Endothelial cell of umbilical vein (primary cell): ENCODE measurements at places on chromosomes 6 and 20. TPM values are rescaled to one million over a fixed set of nuclear protein-coding genes. Genes with fewer than 3 reads are reported as not detected.
A peak's percentile ranks its signal among the peaks of the same experiment; 100 is the strongest.

GRCh38 chr6:107495196-107495643, 5.3 kb downstream of the SOBP start:
- peak; percentile 80 for DNase-seq

- DNase-seq: peak; percentile 65
These were observed 55.6 kb downstream of the UTRN start for GRCh38 chr6:144340541-144341371.

DNA sequence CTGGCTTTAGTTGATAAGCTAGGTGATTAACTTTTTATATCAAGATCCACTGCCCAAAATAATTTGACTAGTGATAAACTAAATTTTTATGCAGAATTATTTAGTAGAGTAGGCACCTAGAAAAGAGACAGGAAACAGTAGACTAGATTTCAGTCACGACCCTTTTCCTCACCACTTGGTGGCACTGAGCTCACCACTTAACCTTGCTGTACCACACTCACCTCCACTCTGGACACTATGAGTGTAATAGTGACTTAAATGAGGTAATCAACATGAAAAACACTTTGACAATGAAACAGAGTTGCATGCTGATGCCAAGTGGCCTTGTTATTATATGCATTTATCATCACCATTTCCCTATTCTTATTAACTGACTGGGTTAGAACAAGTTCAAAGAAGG, 730.4 kb downstream of the KIF16B start:
- DNase-seq: no peak

DNA sequence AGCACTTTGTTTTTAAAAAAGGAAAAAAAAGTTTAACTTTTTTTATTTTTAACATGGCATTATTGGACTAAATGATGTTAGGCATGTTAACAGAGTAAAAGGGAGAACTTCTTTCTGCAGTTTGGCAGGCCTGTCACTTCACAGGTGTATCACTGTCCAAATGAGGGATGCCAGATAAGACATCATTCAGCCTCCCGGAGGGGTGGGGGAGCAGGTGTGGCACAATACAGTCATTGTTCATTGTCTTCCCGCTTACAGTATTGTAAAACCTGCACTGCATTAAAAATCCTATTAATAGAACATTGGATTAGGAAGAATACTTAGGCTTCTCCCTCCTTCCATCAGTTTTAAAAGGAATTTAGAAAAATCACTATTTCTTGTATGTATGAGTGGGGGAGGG, 80.7 kb downstream of the CARMIL1 start:
- DNase-seq: no peak

DNA sequence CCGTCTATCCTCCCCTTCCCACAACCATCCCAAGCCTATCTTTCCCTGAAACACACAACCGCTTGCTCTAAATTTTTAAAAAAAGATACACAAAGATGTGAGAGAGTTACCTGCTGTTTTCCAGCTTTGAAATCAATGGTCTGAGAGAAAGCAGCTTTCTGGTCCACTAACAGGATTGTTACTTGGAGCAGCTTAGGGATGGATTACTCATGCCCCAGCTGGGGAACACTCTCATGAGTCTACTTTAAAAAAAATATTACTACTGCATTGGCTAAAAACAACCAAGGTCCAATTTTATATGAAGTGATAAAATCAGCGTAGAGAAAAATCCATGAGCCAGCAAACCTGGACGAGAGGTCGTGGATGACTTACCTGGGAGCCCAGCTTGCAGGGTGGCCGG, 29.6 kb upstream of the FOXC1 start:
- no peak for DNase-seq

GRCh38 chr6:42269553-42269952, 51.9 kb upstream of the MRPS10 start:
- DNase-seq: no peak

GRCh38 chr6:90695316-90695715, 108.4 kb upstream of the MAP3K7 start:
- DNase-seq: no peak

- no peak for DNase-seq
These were observed 176.3 kb downstream of the TBXT start for GRCh38 chr6:165991341-165991740.

DNA sequence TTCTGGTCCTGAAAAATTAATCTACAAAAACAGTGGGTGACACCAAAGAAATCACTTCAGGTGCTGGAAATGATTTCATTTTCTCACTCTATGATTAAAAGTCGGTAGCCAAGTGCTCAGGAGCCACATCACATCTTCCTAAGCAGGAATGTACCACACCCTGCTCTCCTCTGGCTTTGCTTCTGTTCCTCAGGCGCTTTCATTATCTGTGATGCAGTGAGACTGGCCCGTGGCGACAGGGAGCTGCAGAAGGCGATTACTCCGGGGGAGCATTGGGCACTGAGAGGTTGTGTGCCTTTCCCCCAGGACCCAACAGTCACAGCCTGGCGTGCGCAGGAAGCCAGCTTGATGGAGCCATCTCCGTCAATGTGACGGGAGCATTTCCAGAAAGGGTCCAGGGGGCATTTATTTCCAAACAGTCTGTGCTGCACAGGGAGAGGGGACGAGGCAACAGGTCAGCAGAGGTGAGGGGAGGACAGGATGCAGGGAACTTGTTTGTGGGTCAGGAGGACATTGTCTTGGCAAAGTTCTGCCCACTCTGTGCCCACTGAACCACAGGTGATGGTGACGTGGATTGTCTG, 5.6 kb upstream of the ZNF831 start:
- DNase-seq: no peak

- no peak for DNase-seq
These were observed 15.8 kb downstream of the ANKRD60 start for GRCh38 chr20:58212636-58213035.

GRCh38 chr20:55472704-55473103, 532.6 kb downstream of the CBLN4 start:
- no peak for DNase-seq

- DNase-seq: no peak
These were observed 274.1 kb upstream of the MAP3K7 start for GRCh38 chr6:90860822-90861601.

DNA sequence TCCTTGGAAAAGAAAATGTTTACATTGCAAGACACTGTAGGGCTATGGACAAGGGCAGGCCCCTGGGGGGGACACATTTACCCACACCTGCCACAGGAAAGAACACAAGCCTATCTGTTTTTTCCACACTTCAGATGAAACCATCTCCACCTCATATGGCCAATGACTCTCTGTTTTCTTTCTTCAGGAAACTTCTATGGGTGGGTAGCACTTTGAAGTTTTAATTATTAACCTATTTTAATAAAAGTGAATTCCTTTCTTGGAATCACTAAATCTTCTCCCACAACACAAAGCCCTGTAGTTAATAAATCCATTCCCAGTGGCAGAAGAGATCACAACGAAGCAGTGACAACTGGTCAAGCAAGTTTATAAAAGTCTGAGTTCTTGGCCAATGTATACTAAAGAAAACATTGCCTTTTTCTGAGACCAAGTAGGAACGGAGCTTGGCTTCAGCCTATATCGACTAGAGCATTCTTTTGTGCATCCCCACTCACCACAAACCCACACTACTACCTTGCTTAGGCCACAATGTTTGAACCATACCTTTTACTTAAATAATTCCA, 125.1 kb upstream of the CARMIL1 start:
- no peak for DNase-seq

Gene DSP
- 0.32 and 0.77 TPM in 2 replicates for total RNA-seq

Gene SGK2
- 0.27 and 0.35 TPM in 2 replicates for total RNA-seq

Gene ZNF831
- total RNA-seq: not detected in 2 replicates
